IMR-90 (cell line): ENCODE measurements at places on chromosomes 12 and 14. TPM values are rescaled to one million over a fixed set of nuclear protein-coding genes. Genes with fewer than 3 reads are reported as not detected.

Gene GYS2
- total RNA-seq, result not detected in 2 replicates

Gene PLEKHG3
- total RNA-seq, result 4.4 and 8.2 TPM in 2 replicates

DNA sequence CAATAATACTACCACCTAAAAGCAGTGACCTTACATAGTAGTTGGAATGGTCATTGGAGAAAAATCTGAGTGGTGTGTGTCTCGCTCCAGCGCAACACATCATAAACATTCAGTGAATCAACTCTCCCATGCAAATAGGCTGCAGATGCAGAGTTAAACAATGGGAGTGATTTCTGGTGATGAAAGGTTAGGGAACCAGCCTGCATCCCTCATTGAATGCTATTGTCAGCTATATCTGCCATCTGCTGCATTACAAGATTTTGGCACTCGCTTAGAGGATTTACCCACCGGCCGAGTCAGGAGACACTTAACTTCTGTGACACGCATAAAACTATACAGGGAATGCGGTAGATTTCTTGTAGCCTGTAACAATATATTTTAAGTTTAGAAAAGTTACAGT lies 900.9 kb downstream of the FLRT2 start:
- DNase-seq, result peak; percentile 44

- DNase-seq, result no peak
Observed at GRCh38 chr12:118714051-118714460, 267.3 kb upstream of the SRRM4 start.
